ENCODE measurements at places on chromosomes 7 and 10. TPM values are rescaled to one million over a fixed set of nuclear protein-coding genes. Genes with fewer than 3 reads are reported as not detected.

- no peaks in the 10 kb centered on the region for H3K27me3 ChIP-seq
- no peak overlapping the region for H3K27ac ChIP-seq
- H3K4me3 ChIP-seq, result no peak overlapping the region
- no peaks in the 10 kb centered on the region for H3K36me3 ChIP-seq
These were observed 12.6 kb downstream of the KLLN start for GRCh38 chr10:87850742-87851205.

DNA sequence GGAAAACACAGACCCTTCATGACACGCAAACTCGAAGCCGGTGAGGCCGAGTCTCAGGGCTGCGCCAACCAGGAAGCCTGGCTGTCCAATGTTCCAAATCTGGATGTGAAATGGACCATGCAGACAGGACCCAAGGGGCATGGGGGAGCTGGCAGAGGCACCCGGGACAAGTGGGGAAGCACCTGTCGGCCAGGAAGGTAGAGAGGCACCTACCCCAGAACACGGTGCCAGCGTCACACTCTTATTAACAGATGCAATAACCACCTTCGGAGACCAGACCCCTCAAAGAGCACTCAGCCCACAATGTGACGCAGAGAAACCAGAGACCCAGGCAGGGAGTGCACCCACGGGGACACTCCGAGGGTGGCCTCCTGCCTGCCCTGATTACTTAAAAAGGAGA is 88.3 kb upstream of the PDGFA start:
- H3K27ac ChIP-seq, result no peak overlapping the region
- DNase-seq, result peak; percentile 41
- peaks cover 54% of the 10 kb centered on the region for H3K4me1 ChIP-seq
- no peaks in the 10 kb centered on the region for H3K27me3 ChIP-seq
- H3K4me3 ChIP-seq, result no peak overlapping the region

DNA sequence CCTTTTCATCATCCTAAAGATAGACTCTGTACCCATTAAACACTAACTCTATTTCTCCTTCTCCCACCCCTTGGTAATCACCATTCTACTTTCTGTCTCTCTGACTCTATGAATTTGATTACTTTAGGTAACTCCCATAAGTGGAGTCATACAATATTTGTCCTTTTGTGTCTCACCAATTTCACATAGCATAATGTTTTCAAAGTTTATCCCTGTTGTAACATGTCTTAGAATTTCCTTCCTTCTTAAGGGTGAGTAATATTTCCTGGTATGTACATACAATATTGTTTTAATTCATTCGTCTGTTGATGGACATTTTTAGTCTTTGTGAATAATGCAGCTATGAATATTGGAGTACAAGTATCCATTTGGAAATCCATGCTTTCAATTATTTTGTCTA is 50.9 kb upstream of the CDCA7L start:
- DNase-seq, result no peak
- no peaks in the 10 kb centered on the region for H3K36me3 ChIP-seq
- no peak overlapping the region for H3K4me3 ChIP-seq

DNA sequence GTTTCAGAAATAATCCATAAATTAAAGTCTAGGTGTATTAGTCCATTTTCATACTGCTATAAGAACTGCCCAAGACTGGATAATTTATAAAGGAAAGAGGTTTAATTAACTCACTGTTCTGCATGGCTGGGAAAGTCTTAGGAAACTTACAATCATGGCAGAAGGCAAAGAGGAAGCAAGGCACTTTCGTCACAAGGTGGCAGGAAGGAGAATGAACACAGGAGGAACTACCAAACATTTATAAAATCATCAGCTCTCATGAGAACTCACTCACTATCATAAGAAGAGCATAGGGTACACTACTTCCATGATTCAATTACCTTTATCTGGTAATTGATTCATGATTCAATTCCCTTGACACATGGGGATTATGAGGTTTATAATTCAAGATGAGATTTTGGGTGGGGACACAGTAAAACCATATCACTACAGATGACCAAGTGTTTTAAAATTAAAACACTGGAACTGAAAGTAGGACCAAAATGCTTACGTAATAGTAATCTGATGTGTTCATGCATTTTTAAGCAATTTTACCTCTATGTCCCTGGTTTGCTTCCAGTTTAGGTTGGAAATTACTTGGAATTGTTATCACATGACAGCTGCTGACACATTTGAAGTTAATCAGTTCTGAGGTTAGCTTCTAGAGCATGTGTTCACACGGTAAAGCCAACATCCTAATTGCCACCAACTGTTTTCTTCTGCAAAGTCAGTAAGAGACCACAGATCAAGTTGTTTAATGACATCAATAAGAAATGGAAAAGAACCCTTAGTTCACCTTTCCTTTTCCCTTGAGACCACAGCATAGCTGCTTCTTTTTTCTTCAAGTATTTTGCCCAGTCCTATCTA is 48.4 kb upstream of the SEMA3C start:
- H3K4me1 ChIP-seq, result no peaks in the 10 kb centered on the region
- H3K4me3 ChIP-seq, result no peak overlapping the region
- no peaks in the 10 kb centered on the region for H3K36me3 ChIP-seq
- no peaks in the 10 kb centered on the region for H3K27me3 ChIP-seq
- DNase-seq, result no peak
- H3K27ac ChIP-seq, result no peak overlapping the region

GRCh38 chr7:69803699-69804516 is 205.6 kb downstream of the AUTS2 start:
- no peaks in the 10 kb centered on the region for H3K27me3 ChIP-seq
- no peak overlapping the region for H3K27ac ChIP-seq
- H3K4me1 ChIP-seq, result peaks cover 34% of the 10 kb centered on the region
- H3K4me3 ChIP-seq, result no peak overlapping the region
- no peaks in the 10 kb centered on the region for H3K36me3 ChIP-seq

GRCh38 chr7:86968618-86969017 is 90.8 kb downstream of the ELAPOR2 start:
- DNase-seq, result no peak
- H3K4me3 ChIP-seq, result no peak overlapping the region
- H3K4me1 ChIP-seq, result peaks cover 51% of the 10 kb centered on the region
- no peaks in the 10 kb centered on the region for H3K27me3 ChIP-seq
- no peak overlapping the region for H3K27ac ChIP-seq
- no peaks in the 10 kb centered on the region for H3K36me3 ChIP-seq

- no peak overlapping the region for H3K4me3 ChIP-seq
- no peak for DNase-seq
- peaks cover 34% of the 10 kb centered on the region for H3K4me1 ChIP-seq
- H3K36me3 ChIP-seq, result no peaks in the 10 kb centered on the region
- no peaks in the 10 kb centered on the region for H3K27me3 ChIP-seq
These were observed 542.3 kb upstream of the NRP1 start for GRCh38 chr10:33876584-33877400.

The TACR2 gene
- not detected for total RNA-seq

The CDH23 gene
- not detected for total RNA-seq

The SYT15 gene
- total RNA-seq, result 14.5 TPM

DNA sequence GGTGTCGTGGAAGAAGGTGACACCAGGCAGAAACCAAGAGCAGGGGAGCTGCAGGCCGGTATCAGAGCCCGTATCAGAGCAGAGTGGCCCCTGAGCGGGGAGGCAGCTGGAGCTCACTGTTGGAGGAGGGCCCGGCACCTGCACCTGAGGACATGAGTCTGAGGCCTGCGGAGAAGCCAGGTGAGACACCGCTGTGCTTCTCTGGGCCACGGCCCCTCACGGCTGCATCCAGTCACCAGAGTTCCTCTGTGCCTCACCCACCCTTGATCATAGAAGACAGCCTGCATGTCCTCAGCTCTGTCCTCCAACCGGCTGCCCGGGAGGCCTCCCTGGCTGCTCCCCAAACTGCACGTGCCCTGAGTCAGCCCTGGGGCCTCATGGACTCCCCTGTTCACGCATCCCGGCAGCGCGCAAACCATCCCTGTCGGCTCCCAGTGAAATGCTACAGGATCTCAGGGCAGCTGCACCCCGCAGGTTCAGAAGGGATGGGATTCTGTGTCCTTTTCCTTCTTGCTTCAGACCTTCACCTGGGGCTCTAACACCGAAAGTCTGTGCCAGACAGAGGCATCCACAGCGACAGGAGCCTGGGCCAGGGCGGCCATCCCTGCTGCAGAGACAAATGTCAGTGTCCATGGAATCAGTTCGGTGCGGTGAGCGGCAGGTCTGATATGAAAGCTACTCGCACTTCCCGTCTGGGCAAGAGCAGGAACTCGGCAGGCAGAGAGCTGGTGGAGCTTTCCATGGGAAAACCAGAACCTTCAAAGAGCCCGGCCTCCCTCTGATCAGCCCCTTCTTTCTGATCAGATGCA is 111.9 kb upstream of the FAM20C start:
- peaks cover 10% of the 10 kb centered on the region for H3K4me1 ChIP-seq
- DNase-seq, result no peak
- H3K27ac ChIP-seq, result no peak overlapping the region
- H3K36me3 ChIP-seq, result peaks cover 2% of the 10 kb centered on the region

The MOGAT3 gene
- total RNA-seq, result not detected

The DUS4L gene
- 4.9 TPM for total RNA-seq

The SEMA3D gene
- total RNA-seq, result 2.0 TPM

GRCh38 chr10:96618653-96619052 is 31.8 kb upstream of the TM9SF3 start:
- H3K4me3 ChIP-seq, result no peak overlapping the region
- peaks cover 11% of the 10 kb centered on the region for H3K36me3 ChIP-seq
- no peak for DNase-seq
- no peaks in the 10 kb centered on the region for H3K27me3 ChIP-seq

DNA sequence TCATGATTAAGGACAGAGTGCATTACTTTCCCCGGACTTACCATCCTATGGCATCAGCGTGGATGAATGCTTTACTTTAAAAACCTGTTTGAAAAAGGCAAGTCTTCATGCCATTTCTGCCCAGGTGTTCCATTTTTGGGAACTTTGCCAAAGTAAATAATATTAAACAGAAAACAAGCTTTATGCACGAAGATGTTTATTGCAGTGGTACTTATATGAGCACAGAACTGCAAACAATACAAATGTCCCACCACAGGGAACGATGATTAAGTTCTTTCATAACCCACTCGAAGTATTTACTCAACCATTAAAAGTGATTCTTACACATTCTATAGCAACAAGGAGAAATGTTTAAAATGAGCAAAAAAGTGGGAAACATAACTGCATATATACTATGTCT is 109.7 kb upstream of the GDF10 start:
- H3K4me1 ChIP-seq, result no peaks in the 10 kb centered on the region
- no peak overlapping the region for H3K27ac ChIP-seq
- H3K36me3 ChIP-seq, result no peaks in the 10 kb centered on the region
- H3K4me3 ChIP-seq, result no peak overlapping the region
- peaks cover 8% of the 10 kb centered on the region for H3K27me3 ChIP-seq
- DNase-seq, result no peak

The ATOH7 gene
- not detected for total RNA-seq

The GFRA1 gene
- total RNA-seq, result 73.3 TPM

The ZP3 gene
- total RNA-seq, result not detected
